ENCODE measurements at places on chromosomes 1 and 21.

- no peak for DNase-seq
Measured at GRCh38 chr21:16624479-16625118, 888.2 kb upstream of the CXADR start.

DNA sequence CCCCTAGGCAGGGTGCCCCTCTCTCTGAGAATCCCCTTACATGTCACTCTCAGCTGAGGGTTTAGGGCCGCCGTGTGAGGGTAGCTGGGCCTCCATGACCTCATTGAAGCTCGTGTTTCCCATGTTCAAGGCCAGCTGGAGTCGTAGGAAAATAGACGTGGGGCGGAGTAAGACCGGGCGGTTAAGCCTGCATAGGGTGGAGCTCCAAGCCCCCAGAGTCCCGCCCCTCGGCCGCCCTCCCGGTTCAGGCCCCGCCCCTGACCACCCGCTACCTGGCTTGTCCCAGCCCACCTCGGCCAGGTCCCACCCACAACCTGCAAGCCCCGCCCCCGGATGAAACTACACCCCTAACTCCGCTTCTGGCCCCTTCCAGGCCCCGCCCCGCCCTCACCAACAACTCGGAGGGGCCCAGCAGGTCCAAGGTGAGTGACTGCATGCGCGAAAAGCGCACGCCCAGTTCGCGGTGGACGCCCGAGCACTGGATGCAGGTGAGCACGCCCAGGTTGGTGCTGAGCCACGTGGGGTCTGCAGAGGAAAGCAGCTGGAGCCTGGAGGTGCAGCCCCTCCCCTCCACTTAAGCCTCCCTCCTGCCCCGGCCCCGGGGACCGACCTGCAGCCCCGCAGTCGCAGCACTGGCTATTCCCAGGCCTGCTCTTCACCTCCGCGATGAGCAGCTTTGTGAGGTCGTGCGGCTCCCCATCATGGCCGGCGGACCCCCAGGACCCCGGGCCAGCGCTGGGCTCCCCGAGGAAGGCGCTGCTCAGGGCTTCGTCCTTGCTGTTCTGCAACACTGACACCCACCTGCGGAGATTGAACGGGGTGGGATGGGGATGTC, 12.2 kb upstream of the TCEA3 start:
- DNase-seq = no peak

GRCh38 chr1:225720937-225721336, 56.7 kb upstream of the SRP9 start:
- DNase-seq = no peak

DNA sequence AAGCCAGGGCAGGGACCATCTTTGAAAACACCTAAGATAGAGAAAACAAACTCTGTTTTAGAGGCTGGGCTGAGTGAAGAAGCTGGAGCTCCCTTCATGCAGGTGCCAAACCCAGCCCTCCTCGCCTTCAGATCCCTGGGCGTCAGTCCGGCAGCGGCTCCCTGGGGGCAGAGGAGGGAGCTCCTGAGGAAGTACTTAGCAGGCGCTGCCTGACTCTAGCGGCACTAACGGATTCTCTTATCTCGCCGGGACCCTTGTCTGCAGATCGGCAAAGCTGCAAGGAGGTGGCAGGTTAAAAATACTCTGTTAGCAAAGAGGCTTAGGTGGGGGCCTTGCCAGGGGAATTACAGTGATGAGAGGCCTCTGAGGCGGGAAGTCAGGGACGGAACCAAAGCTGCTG, 79.6 kb downstream of the PLXNA2 start:
- DNase-seq = no peak

DNA sequence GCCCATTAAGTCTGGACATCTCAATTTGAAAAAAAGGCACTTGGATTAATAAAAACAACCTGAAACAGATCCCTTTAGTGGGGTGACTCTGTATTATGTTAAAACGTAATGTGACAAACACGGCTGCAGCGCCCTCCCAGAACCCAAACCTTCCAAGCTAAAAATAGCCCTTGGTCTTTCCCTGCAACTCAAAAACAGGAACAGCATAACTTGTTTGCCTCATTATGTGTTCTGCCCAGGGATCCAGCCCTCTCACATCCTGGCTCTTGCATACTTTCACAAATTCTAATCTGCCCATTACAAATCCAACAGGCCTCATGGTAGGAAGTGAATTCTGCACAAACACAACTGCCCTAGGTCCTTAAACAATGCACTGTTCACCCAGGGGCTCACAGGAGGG, 94.7 kb upstream of the GADD45A start:
- no peak for DNase-seq

- DNase-seq = no peak
Measured at GRCh38 chr1:211557894-211558625, 20.9 kb downstream of the SLC30A1 start.

- DNase-seq = no peak
Measured at GRCh38 chr21:36454706-36455105, 25.2 kb downstream of the CLDN14 start.

- no peak for DNase-seq
Measured at GRCh38 chr1:155200920-155201319, 6.8 kb downstream of the THBS3 start.

- DNase-seq = no peak
Measured at GRCh38 chr1:40948741-40949443, 30.6 kb upstream of the CTPS1 start.

GRCh38 chr1:145918992-145919939, 749 bp upstream of the PEX11B start:
- no peak for DNase-seq

DNA sequence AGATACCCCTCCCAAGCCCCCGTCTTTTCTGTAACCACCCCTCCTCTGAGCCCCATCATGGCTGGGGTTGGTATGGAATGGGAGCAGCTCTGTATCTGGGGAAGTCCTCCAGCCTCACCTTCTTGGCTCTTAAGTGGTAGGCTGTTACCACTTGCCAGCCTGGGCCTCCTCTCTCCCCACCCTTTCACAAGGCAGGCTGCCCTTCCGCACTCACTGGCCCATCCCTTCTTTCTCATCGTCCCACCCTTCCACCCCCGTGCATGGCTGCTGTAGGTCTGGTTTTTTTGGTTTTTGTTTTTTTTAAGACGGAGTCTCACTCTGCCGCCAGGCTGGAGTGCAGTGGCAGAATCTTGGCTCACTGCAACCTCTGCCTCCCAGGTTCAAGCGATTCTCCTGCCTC, 5.2 kb downstream of the CYB561D1 start:
- no peak for DNase-seq

- DNase-seq = peak; percentile 70
Measured at GRCh38 chr1:9651565-9652378, at the start of gene PIK3CD. PIK3CD (plus strand) TSS chr1:9651731; CDS start chr1:9710456, 58,725 bp downstream.

DNA sequence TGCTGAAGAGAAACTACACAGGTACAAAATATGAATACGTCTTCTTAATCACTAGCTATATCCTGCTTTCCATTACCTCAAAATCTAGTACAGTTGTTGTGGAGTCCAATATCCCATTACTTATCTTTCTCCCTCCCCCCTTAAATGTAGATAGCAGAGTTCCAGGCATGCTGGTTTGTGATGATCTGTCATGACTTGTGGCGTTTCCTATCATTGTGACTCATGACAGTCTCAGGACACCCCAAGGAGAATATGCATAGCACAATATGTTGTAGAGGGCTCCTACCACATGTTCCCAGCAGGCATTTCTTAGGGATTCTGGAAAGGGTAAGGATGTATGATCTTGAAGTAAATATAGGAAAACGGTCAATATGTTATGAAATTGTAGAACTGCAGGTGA, 206.9 kb downstream of the USH2A start:
- no peak for DNase-seq

DNA sequence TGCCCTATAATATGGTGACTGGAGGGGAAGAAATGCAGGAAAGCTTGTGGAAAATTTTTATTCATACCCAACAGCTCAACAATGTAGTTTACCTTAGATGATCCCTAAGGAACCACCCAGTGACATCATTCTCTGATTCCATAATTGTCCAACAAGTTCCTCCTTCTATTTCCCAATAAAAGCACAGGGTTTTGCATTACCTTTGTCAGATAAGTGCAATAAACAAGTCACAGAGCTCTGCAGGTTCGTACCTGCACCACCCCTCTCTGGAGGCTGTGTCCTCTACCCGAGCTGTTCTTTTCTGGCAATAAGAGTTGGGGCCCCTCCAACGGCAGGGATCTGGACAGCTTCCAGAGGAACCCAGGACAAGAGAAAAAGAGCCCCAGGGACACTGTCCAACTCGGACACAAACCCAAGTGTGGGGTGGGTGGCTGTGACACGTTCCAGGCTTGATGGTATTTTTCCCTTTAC, 38.8 kb downstream of the RCAN1 start:
- no peak for DNase-seq

GRCh38 chr1:115412733-115413132, 74.7 kb upstream of the NGF start:
- DNase-seq = no peak

DNA sequence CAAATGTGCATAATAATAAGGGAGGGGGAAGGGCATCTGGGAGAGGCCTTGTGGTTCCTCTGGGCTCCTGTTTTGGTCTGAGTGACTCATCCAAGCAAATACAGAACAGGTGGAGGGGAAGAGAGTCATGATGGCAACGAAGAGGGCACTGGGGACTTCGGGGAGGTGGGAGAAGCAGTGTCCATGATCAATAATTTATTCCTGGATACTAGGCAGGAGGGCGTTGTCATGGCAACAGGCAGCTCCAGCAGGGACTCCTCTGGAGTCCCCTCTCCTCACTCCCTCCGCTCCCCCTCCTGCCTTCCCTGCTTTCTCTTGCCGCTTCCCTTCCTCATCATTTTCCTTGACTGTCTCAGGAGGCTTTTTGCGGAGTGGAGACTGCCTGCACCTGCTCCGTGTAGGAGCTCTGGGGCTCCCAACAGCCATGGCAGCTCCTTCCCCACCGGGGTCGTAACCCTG, 12.3 kb upstream of the NFASC start:
- no peak for DNase-seq

DNA sequence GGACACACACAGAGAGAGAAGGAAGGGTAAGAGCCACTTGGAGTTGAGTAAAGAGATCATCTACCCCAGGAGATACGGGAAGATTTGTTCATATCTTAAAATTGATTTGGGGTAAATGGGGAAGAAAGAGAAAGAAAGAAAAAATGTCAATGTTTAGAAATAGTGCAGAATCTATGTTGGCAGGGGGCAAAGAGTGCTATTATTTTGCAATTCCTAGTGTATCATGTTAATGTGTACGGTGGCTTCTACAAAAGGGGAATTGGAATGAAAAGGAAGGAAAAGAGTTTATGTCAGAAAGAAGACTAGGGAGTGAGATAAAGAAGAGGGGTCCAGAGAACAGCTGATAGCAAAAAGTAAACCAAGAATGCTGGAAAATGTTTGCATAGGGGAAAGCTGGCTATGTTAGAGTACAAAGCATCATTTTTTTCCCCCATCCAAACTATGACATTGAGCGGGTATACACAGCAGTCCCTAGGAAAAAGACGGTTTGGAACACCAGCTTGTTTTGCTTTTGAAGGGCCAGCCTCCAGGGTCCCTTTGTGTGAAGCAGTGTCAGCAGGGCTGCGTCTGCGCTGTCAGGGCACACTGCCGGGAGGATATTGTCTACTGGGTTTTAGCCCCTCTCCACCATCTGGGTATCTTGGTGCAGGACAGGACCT, 10.8 kb downstream of the LRRC8D start:
- no peak for DNase-seq

- DNase-seq = peak; percentile 67
Measured at GRCh38 chr1:228404107-228404720, 2.4 kb downstream of the TRIM11 start.

GRCh38 chr1:168509210-168509609, 34.6 kb downstream of the XCL2 start:
- no peak for DNase-seq

- DNase-seq = no peak
Measured at GRCh38 chr1:203797216-203797615, 1.8 kb downstream of the ZBED6 start.

GRCh38 chr1:201456499-201457309, 12.3 kb downstream of the PHLDA3 start:
- DNase-seq = no peak

DNA sequence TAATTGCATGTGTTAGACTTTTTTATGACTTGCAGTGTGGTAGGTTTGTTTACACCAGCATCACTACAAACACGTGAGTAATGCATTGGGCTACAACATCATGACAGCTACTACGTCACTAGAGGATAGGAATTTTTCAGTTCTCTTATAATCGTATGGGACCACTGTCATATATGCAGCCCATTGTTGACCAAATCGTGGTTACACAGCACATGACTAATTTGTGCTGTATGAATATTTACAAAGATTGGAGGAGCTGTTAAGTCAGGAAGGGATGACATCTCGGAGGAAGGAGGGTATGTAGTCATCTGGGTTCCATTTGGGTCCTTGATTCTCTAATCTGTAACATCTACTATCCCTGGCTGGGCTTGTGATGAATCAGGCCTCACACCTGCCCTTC, 270.9 kb downstream of the TNR start:
- DNase-seq = no peak

DNA sequence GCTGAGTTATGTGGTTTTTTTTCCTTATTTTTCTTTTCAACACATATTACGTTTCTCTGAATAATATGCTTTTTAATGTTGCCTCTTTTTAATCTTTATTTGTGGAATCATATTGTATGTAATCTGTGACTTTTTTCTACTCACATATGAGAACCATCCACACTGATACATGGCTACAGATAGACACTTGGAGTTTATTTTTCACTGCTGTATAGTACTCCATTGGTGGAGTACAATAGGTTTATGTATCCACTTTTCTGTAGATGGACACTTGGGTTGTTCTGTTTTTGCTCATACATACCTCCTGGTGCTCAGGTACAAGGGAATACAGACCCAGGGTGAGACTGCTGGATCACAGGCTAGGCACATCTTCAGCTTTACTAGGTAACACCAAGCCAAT, 71.5 kb upstream of the ERG start:
- DNase-seq = no peak

- DNase-seq = no peak
Measured at GRCh38 chr1:40658751-40659648, 6.5 kb downstream of the RIMS3 start.

DNA sequence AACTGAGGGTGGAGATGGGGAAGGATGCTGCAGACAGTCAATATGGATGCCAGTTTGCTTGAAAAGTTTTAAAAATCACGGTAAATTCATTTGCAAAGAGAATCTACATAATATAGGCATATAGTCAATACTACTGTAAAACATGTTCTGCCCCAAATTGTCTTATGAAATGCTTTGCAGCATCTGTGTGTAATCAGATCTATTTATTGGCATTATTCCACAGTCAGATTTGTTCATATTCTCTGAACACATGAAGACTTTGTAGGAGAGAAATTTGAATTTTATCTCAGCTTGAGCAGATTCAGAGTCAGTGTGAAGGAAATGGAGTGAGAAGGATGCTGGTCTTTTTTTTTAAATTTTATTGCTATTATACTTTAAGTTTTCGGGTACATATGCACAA, 88.5 kb downstream of the PLPPR4 start:
- no peak for DNase-seq

GRCh38 chr1:9621032-9621431, 30.5 kb upstream of the PIK3CD start:
- no peak for DNase-seq

- DNase-seq = no peak
Measured at GRCh38 chr1:53326598-53327181, 1.2 kb downstream of the LRP8 start.

DNA sequence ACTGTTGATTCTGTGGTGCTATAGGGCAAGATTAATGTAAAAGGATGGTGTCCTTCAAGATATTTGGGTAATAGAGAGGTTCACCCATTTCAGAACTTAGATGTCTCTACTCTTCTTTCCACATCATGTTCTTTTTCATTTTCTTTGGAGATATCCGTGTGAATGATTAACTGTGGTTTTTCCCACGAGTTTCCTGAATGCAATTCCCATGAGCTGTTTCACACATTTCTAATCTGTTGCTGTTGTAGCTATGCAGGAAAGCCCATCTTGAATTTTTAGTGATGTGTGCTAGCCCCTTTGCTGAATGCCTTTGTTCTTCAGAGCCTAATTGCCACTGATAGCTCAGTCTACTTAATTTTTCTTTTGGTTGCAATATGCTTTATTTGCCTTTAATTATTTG, 27.6 kb downstream of the SNX27 start:
- no peak for DNase-seq

All from natural killer cell treated with Interleukin-12 subunit alpha and Interleukin-12 subunit beta and Interleukin-15 and Interleukin-18, amount 100 ng/mL, for 72 hours (primary cell).